Skin of body (tissue), 3 donors: ENCODE measurements at places on chromosomes 1 and 21. TPM values are rescaled to one million over a fixed set of nuclear protein-coding genes. Genes with fewer than 3 reads are reported as not detected.

GRCh38 chr1:203150511-203151297 lies 23.2 kb downstream of the ADORA1 start:
- no peak for DNase-seq

- DNase-seq, result no peak
Observed at GRCh38 chr1:198575292-198575691, 34.8 kb upstream of the ATP6V1G3 start.

GRCh38 chr1:168664069-168664834 lies 64.8 kb downstream of the DPT start:
- no peak for DNase-seq

GRCh38 chr1:17849216-17849615 lies 94.1 kb downstream of the ACTL8 start:
- DNase-seq, result no peak

- DNase-seq, result peak; percentile 33
Observed at GRCh38 chr1:76381450-76382097, 307.0 kb downstream of the ST6GALNAC3 start.

- DNase-seq, result no peak
Observed at GRCh38 chr1:217457016-217457415, 173.9 kb downstream of the GPATCH2 start.

GRCh38 chr1:109248797-109249629 lies at the start of gene CELSR2:
Gene CELSR2, plus strand, starts transcription at chr1:109249539. Its CDS starts 541 bp downstream, at chr1:109250080.
- no peak for DNase-seq

Gene CHIA
- total RNA-seq, result 0.20 TPM

Gene CLSTN1
- 62.7 TPM for total RNA-seq

- no peak for DNase-seq
Observed at GRCh38 chr1:228767636-228768354, 32.5 kb downstream of the RHOU start.

GRCh38 chr1:37945743-37946702 lies 830 bp downstream of the INPP5B start:
- DNase-seq, result no peak

DNA sequence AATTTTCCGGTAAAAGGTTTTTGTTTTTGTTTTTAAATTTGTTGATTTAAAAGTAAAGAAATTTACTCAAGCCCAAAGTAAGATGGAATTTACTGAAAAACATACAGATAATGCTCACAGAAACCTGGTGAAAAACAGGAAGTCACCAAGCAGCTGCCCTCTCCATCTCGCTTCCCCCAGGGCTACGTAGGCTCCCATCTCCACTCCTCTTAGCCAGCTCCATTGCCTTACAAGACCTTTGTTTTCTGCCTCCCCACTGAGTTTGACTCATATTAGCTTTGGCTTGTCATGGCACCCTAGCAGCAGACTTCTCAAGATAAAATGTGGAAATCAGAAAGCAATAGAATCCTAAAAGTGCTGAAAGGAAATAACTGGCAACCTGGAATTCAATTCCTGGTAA lies 57.9 kb downstream of the PHTF1 start:
- no peak for DNase-seq

- DNase-seq, result no peak
Observed at GRCh38 chr1:24283326-24284155, 35.6 kb upstream of the GRHL3 start.

Gene EXO1
- 5.9 TPM for total RNA-seq

Gene RHBDL2
- 2.2 TPM for total RNA-seq

Gene KCNE1
- 3.4 TPM for total RNA-seq

GRCh38 chr21:25809013-25809412 lies 74.2 kb downstream of the GABPA start:
- no peak for DNase-seq

GRCh38 chr1:179586107-179586823 lies 5.4 kb upstream of the TDRD5 start:
- no peak for DNase-seq

GRCh38 chr1:209808059-209808581 lies 2.2 kb upstream of the IRF6 start:
- DNase-seq, result no peak

DNA sequence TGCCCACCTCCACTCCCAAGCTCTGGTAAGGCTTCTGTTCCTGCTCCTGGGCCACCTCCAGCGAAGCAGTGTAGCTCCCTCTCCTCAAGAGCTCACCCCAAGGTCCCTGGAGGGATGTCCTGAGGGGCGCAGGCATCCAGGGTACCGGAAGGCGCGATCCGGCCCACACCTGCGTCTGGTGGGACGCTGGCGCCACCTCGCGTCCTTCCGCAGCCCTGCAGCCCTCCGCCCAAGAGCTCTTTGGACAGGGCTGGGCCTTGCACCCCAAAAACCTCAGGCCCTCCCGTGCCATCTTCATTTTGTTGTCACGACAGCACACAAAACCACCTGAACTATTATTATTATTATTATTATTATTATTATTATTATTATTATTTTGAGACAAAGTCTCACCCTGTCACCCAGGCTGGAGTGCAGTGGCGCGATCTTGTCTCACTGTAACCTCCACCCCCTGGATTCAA lies 49.2 kb upstream of the PAX7 start:
- no peak for DNase-seq

DNA sequence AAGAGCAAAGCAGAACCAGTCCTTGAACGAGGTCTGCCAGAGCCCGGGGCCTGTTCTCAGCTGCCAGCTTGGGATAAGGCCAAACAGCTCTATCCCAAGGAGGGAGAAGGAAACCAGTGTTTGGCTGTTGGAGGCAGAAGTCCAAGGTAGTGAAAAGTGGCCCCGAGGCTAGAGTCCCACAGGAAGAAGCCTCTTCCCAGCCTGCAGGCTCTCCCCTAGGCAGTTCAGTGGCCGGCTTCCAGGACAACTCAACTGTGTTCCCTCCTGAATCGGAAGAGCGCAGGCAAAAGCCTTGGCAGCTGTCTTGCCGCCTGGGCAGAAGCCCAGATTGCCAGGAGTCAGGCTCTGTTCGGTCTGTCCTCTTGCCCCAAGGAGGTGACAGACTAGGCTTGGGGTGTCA lies 19.3 kb downstream of the QSOX1 start:
- no peak for DNase-seq

GRCh38 chr1:27429029-27429425 lies 36.6 kb downstream of the GPR3 start:
- no peak for DNase-seq

Gene SPAG17
- total RNA-seq, result 3.3 TPM

GRCh38 chr1:221419513-221420095 lies 322.3 kb downstream of the DUSP10 start:
- no peak for DNase-seq

DNA sequence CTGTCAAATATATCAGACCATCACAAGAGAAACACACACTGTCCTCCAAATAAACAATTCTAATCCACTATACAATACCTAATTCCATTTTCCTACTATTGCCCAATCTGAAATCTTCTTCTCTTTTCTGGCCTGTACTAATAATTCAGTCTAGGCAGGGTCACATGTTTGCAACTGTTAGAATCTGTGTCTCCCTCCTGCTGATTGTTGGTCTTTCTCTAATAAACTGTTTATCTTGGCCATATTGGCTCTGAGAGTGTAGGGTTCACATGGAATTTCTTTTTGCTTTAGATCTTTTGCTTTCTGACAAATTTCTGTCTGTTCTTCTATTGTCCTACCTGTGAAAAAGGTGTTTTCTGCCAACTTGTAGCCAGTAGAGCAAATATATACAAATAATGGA lies 319.9 kb upstream of the ADAMTS5 start:
- no peak for DNase-seq

DNA sequence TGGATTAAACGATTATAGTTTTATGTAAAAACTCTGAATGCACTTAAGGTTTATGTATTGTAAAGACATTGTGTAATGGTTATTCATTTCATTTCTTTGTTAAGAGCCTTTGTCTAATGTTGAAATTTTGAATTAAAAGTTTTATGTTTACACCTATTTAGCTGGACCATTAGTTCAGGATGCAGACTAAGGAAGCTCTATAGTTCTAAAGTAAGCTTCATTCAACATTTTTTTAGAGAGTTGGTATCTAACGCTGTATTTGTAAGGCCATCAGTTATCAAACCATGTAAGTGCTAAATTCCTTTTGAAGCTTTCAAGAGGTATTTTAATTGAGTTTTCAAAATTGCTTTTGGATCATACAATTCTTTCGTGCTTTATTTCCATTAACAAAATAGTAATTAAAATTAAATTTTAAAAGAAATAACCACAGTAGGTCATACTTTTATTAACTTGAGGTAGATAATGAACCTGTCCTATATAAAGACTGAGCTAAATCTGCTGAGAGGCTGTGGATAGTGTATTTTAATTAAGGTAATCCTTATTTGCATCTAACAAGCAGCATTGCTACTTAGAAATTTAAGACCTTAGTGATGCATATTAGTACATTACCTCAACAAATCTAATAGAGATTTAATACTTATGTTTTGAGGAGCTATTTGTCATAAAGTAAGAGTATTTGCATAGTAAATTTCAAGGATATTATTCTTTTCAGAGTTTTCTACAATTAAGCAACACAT lies 47.9 kb downstream of the RWDD3 start:
- DNase-seq, result no peak

Gene KCNA2
- total RNA-seq, result 0.79 TPM
